Activated CD4-positive, alpha-beta T cell treated with anti-CD3 and anti-CD28 coated beads for 36 hours (primary cell): ENCODE measurements at places on chromosomes 5 and 9. TPM values are rescaled to one million over a fixed set of nuclear protein-coding genes. Genes with fewer than 3 reads are reported as not detected.

Gene NUTM2F
- not detected for total RNA-seq

Gene ZCCHC10
- total RNA-seq = 25.7 TPM

Gene TMEM171
- total RNA-seq = not detected

Gene SPATA31C1
- not detected for total RNA-seq

DNA sequence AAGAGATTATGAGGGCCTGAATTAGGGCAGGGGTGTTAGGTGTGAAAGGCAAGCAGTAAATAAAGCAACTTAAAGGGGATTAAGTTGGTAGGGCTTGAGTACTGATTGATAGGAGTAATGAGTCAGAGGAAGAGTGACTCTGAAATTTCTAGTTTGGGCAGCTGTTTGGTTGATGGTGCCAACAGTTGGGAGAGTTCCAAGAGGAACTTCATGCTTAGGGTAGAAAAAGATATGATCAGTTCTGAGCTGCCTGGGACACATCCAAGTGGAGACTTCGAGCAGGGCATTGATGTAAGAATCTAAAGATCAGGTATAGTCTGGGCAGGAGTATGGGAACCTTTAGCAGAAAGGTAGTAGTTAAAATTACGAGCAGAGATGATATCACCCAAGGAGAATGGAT is 10.2 kb downstream of the MAMDC2 start:
- no peak for DNase-seq

GRCh38 chr5:42492974-42493373 is 69.7 kb downstream of the GHR start:
- no peak for DNase-seq

DNA sequence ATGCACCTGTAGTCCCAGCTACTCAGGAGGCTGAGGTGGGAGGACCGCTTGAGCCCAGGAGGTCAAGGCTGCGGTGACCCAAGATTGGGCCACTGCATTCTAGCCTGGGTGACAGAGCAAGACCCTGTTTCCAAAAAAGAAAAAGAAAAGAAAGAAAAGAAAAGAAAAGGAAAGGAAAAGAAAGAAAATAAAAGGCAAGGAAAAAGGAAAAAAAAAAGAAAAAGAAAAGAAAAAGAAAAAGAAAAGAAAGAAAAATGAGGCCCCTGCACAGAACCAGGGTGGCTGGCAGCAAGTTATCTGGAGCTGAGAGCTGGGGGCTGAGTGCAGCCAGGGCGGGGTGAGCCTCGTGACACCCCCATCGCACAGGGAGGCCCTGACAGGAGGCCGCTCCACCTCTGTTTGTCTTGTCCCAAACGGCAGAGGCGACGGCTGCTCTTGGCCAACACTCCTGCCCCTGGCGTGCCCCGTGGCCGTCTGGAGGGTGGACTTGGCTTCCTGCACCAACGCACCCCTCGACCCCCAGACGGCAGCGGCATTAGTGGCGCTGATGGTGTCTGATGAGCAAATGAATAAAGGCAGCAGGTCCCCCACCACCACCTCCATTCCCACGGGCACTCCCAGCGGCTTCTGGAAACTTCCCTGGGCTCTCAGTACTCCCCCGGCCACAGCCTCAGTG is 16.7 kb downstream of the EXD3 start:
- no peak for DNase-seq

- no peak for DNase-seq
Observed at GRCh38 chr9:18368206-18368605, 105.7 kb upstream of the ADAMTSL1 start.

GRCh38 chr9:90102292-90102901 is 497.6 kb downstream of the GADD45G start:
- peak; percentile 90 for DNase-seq

DNA sequence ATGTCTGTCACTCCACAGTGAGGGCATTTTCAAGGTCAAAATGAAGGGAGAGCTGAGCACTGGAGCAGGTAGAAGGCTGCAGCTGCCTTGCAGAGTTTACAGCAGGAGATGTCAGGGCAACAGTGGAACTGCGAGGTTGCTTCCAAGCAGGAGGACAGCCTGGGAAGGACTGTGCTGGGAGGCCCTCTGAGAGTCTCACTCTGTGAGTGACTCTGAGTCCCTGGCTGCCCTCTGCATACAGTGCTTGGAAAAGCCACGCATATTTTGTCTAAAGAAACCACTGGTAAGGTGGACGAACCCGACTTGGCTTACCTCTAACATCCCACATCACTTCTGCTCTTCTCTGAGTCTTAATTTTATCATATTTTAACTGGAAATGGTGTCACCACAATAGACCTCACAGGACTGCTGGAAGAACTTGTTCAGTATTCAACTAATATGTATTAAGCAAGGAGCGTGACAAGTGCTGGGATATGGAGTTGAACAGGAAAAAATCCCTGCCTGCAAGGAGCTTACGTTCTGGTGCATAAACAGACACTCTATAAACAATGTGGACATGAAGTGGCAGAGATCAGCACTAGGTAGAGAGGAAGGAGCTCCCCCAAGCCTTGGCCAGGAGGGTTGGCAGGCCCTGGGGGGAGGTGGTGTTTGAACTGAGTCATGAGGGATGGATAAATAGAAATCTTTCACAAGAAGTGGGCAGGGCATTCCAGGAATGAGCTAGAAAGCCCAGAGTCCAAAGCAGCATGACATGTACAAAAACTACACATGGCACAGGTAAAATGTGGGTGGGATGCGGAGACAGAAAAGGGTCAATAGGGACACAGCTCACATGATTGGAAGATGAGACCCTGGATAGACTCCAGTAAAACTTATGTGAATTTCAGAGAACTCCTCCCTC is 64.0 kb upstream of the FOXE1 start:
- no peak for DNase-seq
